NCI-H2171 treated with DMSO at 0.1 percent for 48 hours (cell line): ENCODE measurements at places on chromosomes 6 and 20.
A peak's percentile ranks its signal among the peaks of the same experiment; 100 is the strongest.

DNA sequence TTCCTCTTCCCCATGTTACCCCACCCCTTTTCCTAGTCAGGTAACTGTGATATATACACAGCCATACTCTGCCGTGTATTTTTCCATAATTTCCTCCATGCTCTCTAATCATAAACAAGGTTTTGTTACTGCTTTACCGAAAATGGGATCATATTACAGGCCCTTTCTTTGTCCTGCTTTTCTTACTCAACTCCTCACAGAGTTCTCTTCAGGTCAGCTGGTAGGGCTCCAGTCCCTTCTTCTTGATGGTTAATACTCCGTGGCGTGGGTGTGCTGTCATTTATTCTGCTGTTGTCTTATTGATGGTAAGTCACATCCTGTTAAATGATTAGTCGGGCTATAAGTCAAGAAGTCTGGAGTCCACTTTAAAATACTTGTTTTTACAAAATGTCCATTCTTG lies 24.9 kb upstream of the PI16 start:
- DNase-seq = peak; percentile 50

- DNase-seq = no peak
These were observed 13.3 kb upstream of the DNAJC5 start for GRCh38 chr20:63881451-63882226.

- no peak for DNase-seq
These were observed 62.0 kb upstream of the HFE start for GRCh38 chr6:26025047-26025893.

DNA sequence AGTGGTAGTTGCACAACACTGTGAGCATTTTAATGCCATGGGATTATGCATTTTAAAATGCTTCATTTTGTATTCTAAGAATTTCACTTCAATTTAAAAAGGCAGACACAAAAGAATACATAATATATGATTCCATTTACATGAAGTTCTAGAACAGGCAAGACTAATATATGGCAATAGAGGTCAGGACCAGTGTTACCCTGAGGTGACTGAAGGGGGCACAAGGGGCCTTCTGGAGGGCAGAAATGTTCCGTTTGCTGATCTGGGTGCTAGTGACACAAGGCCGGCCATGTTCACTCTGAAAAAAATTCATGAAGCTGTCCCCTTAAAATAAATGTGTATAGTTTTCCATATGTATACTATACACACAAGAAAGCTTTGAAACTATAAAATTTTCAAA lies 28.5 kb downstream of the TASP1 start:
- no peak for DNase-seq

- peak; percentile 82 for DNase-seq
These were observed 616 bp downstream of the TUBB start for GRCh38 chr6:30720738-30721197.

DNA sequence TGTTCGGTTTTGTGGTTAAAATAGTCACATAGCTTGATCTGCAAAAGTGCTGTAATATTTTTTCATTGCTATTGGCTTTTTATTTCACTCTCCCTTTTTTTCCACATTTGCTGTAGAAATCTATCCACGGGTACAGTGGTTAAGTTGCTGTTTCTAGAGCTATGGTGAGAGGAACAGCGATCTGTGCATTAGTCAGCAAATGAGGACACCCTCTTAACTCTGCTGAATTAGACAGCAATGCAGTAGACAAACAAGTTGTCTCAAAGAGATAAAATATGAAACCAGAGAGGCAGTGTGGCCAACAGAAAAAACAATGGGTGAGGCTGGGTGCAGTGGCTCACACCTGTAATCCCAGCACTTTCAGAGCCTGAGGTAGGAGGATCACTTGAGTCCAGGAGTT lies 17.6 kb upstream of the SYNJ2 start:
- DNase-seq = no peak

DNA sequence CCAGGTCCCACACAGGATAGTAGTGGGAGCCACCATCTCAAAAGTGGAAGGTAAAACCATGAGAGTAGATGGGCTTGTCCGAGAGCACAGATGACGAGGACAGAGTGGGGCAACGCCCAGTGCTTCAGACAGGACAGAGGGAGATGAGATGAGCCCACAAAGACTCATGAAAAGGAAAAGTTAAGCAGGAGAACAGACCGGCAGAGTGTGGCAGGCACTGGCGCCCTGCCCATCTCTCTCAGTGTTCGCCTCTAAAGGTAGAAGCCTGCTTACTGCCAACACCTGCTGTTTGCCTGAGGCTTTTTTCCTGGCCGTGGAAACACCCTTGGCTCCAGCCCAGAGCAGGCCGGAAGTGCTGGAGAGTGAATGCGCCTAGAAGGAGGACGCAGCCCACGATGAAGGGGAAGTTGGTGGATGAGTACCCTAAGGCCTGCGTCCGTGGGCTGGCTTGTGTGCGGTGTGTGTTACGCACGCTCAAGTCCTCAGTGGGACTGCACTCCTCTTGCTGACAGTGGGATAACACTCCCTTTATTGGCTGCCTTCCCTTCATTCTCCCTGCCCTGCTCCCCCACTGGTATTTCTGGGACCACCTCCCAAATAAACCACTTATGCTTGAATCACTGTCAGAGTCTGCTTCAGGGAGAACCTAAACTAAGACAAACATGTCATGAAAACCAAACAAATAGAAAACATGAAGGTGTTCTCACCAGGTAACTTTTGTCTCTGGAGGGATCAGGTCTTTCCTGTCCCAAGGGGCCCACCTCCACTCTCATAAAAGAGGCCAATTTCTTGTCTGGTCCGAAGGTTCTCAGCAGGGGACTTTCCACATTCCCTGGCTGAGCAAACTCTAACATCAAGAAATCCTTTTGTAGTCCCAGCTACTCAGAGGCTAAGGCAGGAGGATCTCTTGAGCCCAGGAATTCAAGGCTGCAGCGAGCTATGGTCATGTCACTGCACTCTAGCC lies 9.1 kb upstream of the FOXP4 start:
- DNase-seq = peak; percentile 75

DNA sequence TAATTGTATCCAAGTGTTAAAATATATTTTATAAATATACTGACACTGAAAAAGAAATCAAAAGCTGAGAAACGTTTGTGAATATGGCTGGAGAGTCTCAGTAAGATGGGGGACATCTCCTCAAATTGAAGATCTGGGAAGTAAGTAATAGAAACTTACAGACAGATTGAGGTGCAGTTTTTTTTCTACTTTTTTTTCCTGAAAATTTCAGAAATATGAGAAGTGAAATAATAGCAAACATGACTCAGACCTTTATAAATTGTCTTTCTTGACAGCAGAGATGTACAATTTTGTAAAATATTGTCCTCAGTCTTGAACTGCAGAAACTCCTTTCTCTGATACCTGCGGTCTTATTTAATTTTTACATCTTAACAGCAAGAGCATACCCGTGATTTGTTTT lies 347.1 kb downstream of the UTRN start:
- DNase-seq = no peak

DNA sequence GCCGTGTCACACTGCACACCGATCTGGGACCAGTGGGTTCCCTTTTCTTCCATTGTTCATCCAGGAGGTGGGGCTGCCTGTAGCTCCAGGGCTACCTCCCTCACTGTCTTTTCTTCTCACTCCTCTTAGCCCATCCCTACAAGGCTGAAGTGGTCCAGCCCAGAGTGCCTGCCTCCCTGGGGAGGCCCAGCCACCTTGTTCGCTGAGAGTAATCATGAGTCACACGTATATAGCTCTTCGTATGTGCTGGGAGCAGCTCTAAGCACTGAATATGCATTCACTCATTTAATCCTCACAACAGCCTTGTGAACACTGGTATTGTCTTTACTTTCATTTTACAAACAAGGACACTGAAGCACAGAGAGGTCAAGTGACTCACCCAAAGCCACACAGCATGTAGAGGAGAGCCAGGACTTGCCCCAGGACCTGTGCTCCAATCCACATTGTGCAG lies 14.7 kb upstream of the CCDC167 start:
- DNase-seq = no peak

DNA sequence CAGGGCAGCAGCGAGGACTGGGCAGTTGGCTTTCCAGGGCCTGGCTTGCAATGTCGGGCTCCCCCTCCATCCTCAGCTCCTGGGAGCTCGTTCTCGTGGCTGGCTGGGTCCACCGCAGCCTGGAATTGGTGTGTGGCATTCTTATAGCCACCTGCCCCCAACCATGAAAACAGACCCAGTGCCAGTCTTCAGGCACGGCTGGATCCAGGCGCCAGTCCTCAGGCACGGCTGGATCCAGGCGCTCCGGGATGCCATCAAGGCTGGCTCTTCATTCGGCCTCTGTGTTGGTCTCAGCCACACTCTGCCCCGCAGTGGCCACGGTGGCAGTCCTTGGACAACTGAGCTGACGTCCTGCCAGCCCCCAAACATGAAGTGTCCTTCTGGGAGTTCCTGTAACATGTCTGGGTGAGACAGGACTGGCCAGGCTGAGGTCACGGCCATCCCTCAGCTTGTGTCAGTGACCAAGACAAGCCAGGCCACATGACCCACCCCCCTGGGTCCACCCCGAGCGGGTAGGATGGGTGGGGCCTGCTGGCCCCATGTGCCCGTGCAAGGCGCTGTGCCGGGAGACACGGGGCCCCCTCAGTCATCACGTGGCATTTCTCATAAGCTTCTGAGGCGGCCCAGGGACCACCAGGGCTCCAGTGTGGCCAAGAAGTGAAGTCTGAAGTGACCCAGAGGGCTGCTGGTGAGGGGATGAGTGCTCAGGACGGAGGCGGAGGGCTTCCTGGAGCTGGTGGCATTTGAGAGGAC lies 99.0 kb downstream of the TAF4 start:
- DNase-seq = no peak

GRCh38 chr6:143233554-143234285 lies 173.0 kb downstream of the AIG1 start:
- no peak for DNase-seq

DNA sequence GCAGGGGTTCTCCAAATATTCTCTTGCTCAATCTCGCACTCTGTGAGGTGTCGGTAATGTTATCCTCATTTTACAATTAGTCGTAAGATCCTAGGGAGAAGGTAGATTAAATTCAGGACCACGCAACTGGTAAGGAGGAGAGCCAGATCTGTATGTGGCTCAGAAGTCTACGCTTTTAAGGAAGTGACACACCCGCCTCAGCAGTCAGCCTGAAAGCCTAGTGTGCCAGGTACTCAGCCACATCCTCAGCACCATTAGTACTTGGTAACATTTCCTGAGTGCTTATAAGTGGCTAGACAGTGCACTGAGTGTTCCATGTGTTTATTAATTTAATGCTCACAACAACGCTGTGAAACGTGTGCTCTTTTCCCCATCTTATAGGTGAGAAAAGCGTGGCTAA lies 63.7 kb downstream of the DHX35 start:
- no peak for DNase-seq

DNA sequence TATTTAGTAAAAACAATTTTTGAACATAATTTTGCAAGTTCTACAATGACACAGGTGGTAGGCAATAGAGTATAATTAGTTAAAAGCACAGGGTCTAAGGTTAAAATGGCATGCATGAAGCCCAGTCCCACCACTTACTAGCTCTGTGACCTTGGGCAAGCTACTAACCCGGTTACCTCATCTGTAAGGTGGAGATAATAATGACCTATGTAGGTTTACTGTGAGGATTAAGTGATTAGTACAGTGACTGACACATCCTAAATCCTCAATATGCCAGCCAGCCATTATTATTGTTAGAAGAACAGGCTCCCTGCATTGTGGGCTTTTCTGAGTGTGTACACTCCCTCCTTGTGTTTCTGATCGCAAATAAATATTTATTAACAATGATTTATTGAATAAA lies 26.2 kb downstream of the ATXN1 start:
- no peak for DNase-seq

DNA sequence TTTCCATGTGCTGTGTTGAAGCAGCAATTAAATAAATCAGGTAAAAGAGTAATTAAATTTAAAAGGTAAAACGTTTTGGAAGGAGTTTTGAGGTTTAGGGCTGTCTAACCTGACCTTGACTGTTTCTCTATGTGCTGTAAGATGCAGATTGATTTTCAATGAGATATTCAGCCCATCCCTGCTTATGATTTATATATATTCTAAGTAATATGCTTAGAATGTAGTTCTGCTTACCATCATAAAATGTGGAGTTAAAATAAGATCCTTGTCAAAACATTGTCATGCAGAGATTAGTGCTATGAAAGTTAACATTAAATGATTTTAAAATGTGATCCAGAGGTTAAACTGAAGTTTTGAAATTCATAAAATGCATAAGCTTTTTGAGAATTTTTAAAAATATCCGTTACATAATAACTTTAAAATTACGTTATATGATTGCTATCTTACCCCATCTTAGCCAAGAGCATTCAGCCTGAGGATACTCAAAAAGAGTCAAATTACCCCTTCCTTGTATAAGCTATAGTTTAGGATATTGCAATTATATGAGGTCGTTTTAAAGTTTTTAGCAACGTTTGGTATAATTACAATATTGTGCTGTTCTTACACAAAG lies 122.5 kb downstream of the MTHFD1L start:
- DNase-seq = no peak

DNA sequence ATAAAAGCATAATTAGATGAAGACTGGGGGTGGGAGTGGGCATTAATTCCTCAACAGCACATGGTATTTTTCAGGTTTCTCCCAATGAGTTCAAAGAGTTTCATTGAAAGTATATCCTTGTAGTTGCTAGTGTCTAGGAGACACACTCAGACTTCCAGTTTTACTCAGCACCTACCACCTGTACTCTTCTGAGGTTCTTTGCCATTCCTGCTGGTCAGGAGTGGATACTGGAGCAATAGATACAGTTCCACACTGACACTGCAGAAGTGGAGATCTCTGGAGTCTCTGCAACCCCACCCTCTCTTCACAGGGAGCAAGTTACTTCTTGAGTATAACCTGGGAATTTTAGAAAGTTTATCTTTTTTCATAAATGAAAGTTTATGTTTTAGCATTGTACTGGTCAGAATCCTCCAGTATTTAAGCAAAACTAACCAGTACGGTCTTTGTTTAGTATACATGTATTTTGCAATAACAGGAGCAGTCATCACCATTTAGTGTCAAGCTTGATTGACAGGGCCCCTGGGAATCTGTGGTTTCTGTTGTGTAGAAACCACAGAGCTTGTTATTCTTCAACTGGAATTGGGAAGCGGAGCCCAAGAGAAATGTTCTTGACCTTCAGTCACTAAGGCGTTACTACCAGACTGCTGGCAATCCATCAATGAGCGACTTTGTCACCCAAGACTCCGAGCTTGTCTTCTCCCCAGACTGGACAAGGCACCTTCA lies 148.1 kb downstream of the ZDHHC14 start:
- DNase-seq = peak; percentile 75

DNA sequence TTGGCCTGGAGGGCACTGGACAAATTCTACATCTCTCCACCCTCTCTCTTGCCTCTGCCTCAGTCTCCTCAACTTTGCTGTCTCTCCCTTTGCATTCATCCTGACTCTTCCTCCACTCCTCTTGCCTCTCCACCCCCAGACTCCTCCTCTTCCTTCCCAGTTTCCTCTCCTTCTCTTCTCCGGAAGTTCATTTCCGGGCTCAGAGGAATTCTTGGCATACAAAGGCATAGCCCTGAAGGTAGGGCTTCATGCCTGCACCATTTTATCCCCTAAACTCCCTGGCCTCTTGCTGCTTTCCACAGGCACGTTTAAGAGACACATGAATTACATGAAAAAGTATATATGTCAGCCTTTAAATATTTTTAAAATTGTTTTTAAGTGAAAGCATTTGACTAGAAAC lies 10.6 kb downstream of the BFSP1 start:
- DNase-seq = no peak
